ENCODE measurements at places on chromosomes 6 and 20. TPM values are rescaled to one million over a fixed set of nuclear protein-coding genes. Genes with fewer than 3 reads are reported as not detected.

The TASP1 gene
- total RNA-seq: 11.8 TPM

The MYB gene
- 2.0 TPM for total RNA-seq

The RCAN2 gene
- total RNA-seq: 61.7 TPM

The TNNC2 gene
- total RNA-seq: 0.81 TPM

The HEY2 gene
- 2.4 TPM for total RNA-seq

The HTR1E gene
- total RNA-seq: 0.17 TPM

The CDS2 gene
- 53.0 TPM for total RNA-seq

The MRPL14 gene
- total RNA-seq: 30.7 TPM

The COL12A1 gene
- total RNA-seq: 46.8 TPM

The RIPOR2 gene
- 3.2 TPM for total RNA-seq

DNA sequence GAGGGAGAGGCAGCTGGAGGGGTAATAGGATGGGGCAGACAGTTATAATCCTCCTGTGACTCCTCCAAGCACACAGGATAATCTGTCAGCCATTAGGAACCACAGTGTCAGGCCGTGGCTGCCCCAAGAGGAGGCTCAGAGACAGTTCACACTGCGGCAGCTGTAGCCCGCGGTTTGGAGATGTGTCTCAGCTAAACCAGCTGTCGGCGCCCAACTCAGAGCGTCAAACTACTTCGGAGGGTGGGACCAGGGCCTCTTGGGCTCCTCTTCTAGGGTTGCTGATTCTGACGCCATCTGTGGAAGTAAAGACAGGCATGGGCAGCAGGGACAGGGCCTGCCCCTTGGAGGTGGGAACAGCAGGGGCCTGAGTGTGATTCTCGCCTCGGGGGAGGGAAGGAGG, 309.8 kb downstream of the CDC5L start:
- no peak for DNase-seq

DNA sequence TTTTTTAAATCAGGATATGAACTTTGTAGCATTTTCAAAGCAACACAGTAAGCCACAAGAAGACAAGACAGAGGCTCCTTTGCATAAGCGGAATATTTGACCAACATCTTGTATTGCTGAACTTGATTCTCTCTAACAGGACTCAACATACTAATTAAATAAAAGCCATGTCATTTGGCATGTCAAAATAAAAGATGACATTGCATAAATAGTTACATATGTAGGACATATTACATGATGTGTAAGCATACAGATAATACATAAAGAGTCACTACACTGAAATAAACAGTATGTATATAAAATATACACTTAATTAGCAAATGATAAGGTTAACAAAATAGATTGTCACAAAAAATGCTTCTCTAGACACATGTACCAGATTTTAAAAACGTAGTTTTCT, 62.2 kb downstream of the REPS1 start:
- no peak for DNase-seq

DNA sequence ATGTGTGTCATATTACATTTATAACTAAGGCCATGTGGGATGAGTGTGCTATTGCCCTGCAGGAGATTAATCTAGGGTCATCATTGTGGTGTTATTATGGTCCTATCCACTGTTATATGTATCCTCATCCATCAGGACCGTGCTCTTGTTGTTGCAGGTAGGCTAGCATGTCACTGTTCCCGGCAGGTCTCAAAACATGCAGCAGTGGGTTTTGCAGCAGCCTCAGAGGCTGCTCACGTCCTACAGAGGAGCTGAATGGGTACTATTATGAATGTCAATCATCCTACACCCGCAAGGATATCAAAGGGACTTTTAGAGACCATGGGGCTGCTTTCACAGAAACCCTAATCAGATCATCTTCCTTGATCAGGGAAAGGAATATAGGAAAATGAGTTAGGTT, 318.2 kb downstream of the SAMD5 start:
- DNase-seq: no peak

DNA sequence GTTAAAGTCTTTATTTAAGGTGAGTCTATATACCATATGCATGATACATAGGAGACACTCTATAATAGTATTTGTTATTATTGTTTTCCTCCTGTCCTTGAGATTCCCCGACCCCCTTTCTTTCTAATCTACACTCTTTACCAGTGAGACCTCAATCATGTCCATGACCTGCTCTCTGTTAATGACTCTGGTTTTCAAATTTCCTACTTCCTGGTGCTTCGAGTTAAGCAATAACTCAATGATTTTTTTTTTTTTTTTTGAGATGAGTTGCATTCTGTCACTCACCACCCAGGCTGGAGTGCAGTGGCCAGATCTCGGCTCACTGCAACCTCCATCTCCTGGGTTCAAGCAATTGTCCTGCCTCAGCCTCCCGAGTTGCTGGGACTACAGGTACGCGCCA, 574.6 kb upstream of the SLC35B3 start:
- no peak for DNase-seq

DNA sequence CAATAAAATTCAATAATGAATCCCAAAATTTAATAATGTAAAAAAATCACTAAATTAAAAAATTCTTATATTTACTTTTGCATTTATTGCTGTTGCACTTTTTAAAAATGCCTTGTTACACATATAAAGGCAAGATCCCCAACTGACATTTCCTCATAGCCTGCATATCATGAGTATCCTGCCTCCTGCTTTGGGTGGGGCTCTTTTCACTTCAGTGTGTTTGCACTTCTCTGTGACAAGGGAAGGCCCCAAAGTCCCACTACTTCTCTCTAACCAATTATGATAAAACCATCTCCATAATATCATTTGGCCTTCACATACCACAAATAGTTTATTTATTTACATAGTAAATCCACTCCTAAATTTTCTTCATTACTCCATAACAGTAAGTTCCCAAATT, 446.1 kb upstream of the MARCKS start:
- DNase-seq: no peak

GRCh38 chr20:18496042-18496441, 983 bp downstream of the RBBP9 start:
- DNase-seq: no peak

GRCh38 chr6:140597181-140597580, 1222.7 kb upstream of the CITED2 start:
- DNase-seq: no peak

DNA sequence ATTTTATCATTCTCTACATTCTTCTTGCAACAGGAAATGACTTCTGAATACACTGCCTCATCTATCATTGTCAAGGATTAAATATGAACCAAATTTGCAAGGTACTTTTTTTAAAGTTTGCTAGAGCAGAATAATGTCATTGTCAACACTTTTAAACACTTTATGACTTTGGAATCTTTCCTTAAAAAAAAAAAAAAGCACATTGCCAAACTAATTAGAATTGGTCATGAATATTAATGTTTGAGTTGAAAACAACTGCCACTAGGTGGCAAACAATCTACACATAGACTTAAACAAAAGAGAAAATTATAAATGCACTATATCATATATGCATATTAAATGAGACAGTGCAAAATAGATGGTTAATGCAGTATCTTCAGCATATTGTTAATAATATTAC, 32.5 kb upstream of the TMEM244 start:
- no peak for DNase-seq

DNA sequence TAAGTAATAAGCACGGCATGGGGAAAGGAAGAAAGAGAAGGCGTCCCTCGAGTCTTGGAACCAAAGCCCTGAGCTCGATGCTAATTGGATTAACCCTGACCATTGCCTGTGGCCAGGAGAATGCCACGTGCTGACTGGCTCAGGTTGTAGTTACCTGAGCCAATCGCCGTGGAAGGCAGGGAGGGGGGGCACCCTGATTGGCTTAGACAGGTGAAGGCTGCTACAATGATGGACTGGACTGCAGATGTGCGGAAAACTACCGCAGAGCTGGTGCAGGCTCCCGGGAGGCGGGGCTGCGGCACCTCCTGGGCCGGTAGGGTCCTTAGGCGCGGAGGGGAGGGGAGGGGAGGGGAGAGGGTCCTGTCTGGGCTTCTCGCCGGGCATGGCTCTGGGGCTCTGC, 121.3 kb downstream of the TFAP2C start:
- DNase-seq: no peak

DNA sequence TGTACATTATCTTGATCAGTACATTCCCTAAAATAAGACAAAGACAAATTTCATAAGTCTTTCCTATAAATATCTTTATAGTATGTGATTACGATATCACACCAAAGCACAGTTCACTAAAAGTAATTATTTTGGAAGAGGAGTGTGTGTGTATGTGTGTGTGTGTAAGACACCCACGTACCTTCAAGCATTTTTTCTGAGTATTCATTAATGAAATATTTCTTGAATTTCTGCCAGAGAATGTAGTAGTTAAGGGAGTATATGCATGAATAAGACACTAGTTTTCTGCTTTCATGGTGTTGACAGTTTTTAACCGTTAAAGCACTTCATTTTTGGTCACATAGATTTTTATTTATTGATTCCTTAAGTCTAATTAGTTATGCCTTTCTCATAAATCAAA, 36.8 kb downstream of the MANEA start:
- no peak for DNase-seq

DNA sequence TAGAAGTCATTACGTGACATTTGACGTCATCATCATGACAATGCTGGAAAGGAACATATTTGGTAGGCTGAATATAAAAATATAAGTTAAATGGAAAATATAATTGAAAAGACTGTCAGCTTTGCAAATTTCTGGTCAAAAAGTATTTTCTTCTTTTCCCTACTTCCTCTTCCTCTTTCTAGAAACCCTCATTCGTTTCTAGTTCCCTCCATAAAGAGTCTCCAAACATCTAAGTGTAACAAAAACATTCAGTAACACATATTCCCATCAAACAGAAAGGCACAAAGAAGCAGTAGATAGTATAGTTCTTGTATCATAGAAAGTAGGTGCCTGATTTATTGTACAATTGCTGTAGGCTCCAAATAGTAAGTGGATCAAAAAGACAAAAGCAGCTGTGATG, 150.8 kb upstream of the FAM83B start:
- no peak for DNase-seq

- no peak for DNase-seq
These were observed 57.8 kb upstream of the PNRC1 start for GRCh38 chr6:89022798-89023197.

DNA sequence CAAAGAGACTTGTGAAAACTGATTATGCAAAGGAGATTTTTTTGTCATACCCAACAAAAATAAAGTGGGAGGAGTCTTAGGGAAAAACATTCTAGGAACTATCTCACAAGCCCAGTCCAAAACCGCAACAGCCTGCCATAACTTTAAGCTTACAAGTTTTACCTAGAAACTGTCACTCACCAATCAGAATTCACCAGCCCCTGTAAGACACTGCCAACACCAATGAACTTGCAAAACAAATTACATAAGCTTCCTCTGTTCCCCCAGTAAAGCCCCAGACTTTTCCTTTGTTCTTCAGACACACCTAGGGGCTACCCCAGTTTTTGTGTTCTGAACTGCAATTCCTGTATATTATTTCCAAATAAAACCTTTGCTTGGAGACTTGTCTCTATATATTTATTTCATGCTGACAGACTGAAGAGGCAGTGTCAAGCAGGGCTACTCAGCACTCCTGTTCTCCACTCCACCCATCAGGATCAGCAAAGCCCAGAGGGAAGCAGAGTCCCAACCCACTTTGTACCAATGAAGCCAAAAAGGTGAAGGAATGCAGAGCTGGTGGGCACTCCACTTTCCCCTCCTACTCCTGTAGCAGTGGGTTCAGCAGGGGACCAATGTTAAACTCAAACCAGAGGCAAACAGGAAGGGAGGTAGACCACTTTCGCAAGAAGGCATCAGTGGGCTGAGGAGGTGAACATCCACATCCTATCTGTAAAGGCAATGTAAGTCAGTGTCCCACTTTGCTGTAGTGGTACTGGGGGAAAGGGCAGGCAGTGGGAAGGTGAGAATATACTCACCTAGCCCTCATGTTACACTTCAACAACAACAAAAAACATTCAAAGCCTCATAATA, 142.5 kb upstream of the RUNX2 start:
- no peak for DNase-seq

DNA sequence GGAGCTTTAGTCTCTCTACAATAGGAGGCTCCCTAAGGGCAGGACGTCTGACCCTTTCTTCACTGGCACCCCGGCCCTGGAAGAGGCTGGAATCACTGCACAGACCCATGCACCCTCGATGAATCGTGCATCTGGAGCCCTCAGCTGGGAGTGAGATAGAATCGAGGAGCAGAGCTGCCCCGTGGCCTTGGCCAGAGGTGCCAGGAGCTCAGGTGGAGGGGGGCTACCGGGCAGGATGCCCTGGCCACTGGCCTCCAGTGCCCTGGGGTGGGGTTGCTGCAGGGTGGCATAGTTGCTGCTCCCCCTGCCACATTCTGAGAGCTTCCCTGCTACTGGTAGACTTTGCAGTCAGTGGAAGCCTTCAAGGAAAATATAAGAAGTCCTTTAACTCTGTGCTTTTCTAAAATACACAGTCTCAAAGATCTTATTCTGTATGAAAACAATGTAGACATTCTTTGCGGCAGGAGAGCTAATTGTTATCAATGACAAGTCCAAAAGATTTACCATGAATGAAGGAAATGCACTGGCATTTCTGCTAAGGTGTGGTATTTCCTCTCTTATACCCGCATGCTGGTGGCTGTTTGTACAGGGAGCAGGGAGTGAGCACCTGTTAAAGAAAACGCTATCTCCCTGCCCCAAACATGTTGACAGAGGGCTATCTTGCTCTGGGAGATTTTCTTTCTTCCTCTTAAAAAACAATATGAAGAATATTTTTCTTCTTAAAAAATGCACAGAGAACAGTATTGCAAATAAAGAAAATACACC, 122.8 kb downstream of the C6orf118 start:
- no peak for DNase-seq

DNA sequence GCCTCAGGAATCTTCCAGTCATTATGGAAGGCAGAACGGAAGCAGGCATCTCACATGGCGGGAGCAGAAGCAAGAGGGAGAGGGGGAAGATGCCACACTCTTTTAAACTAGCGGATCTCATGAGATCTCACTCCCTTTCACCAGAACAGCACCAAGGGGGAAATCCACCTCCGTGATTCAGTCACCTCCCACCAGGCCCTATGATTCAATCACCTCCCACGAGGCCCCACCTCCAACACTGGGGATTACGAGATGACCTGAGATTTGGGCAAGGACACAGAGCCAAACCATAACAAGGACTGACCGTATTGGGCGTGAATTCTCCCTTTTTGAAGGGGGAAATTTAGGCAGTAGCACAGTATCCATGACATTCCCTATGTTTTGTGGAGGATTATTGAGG, 88.8 kb downstream of the TMEM170B start:
- no peak for DNase-seq

GRCh38 chr6:102216232-102216631, 822.7 kb downstream of the GRIK2 start:
- no peak for DNase-seq

DNA sequence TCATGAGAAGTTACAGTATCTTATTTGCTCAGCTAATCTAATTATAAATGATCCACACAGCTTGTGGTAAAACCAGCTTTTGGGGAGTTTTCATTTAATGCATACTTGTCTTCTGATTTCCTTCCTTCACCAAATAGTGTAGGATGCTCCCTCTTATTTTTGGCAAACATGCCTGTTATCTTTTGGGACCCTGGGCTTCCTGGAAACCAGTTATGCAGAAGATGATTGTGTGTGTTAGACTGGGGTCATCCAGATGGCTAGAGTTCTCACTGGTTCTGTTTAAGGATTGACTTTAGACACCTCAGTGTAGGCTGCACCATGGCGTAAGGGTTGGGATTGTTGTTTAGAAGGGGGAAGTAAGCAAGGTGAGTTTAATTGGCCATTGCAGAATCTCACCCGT, 61.3 kb downstream of the PTPN1 start:
- no peak for DNase-seq

GRCh38 chr6:156943816-156944215, 166.6 kb downstream of the ARID1B start:
- no peak for DNase-seq
